ENCODE measurements at places on chromosomes 16 and 17. TPM values are rescaled to one million over a fixed set of nuclear protein-coding genes. Genes with fewer than 3 reads are reported as not detected.

The CBX2 gene
- total RNA-seq, result 5.9 TPM

The KRT40 gene
- total RNA-seq, result not detected

The AANAT gene
- not detected for total RNA-seq

The CXCL16 gene
- total RNA-seq, result 17.1 TPM

The ENPP7 gene
- total RNA-seq, result not detected

The GRAPL gene
- total RNA-seq, result not detected

The TM4SF5 gene
- not detected for total RNA-seq

The PRPSAP1 gene
- 44.0 TPM for total RNA-seq

The CD300H gene
- total RNA-seq, result not detected

The MAFG gene
- 13.3 TPM for total RNA-seq

The VMO1 gene
- total RNA-seq, result 0.74 TPM

The CCL14 gene
- not detected for total RNA-seq

The CORO1A gene
- total RNA-seq, result 18.8 TPM

The ZFHX3 gene
- 8.9 TPM for total RNA-seq

The PRSS27 gene
- 0.21 TPM for total RNA-seq

The ATP2C2 gene
- 0.17 TPM for total RNA-seq

The CLEC3A gene
- not detected for total RNA-seq

The OR3A2 gene
- total RNA-seq, result not detected

The MED1 gene
- 33.8 TPM for total RNA-seq

The C17orf58 gene
- total RNA-seq, result 6.2 TPM

The SLC13A5 gene
- total RNA-seq, result 0.74 TPM

The SUMO2 gene
- total RNA-seq, result 284 TPM

The SLFN11 gene
- 4.7 TPM for total RNA-seq

Data from foreskin keratinocyte (primary cell).